NCI-H524 (cell line): ENCODE measurements at places on chromosomes 12 and 14.
A peak's percentile ranks its signal among the peaks of the same experiment; 100 is the strongest.

DNA sequence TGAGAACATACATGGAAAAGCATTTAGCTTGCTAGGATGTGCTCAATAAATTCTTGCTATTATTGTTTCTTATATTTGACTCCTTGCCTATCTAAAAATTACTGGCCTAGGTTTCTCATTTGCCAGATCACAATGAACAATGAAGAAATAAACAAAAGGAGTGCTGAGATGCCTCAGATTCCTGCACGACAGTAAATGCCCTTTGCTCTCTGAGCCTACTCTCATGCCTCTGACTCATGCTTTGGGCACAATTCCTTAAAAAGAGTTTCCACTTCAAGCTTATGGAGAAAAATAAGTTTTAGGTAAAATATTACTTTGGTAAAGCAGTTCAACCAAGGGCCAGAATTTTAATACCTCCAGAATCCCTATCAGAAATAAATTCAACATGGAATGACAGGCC, 30.9 kb downstream of the GRIN2B start:
- no peak for DNase-seq

- DNase-seq: no peak
These were observed 17.8 kb downstream of the RBM19 start for GRCh38 chr12:113948151-113948914.

DNA sequence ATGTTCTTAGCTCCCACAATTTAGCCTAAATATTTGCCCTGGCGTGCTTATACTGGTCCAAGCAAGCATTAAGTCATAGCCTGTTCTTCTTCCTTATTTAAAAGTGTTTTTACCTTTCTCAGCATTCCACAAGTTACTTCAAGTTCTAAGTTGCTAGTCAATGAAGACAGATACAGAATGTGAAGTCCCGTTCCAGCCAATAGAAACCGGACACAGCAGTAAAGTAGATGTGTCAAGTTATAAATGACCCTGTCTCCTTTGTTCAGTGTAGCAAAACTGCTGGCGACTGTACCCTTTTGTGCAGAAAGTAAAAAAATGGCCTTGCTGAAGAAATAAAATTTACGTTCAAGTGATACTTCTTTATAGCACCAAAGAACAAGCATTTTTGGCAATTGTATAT, 3.9 kb downstream of the SNAPC1 start:
- no peak for DNase-seq

GRCh38 chr14:45222485-45223262, 30.3 kb downstream of the MIS18BP1 start:
- DNase-seq: no peak

DNA sequence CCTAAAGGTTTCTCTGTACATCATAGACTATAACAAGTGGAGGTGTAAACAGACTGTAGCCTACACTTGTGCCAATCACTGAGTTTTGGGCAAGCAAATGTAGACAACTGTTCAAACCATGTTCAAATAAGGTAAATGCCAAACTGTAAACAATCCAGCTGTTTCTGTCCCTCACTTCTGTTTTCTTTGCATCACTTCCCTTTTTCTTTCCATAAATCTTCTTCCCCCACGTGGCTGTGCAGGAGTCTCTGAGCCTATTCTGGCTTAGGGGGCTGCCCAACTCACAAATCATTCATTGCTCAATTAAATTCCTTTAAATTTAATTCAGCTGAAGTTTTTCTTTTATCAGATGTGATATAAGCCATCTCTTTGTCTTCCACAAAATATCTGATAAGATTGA, 65.1 kb upstream of the CPM start:
- no peak for DNase-seq

- no peak for DNase-seq
These were observed 192.8 kb upstream of the AMIGO2 start for GRCh38 chr12:47272412-47273190.

DNA sequence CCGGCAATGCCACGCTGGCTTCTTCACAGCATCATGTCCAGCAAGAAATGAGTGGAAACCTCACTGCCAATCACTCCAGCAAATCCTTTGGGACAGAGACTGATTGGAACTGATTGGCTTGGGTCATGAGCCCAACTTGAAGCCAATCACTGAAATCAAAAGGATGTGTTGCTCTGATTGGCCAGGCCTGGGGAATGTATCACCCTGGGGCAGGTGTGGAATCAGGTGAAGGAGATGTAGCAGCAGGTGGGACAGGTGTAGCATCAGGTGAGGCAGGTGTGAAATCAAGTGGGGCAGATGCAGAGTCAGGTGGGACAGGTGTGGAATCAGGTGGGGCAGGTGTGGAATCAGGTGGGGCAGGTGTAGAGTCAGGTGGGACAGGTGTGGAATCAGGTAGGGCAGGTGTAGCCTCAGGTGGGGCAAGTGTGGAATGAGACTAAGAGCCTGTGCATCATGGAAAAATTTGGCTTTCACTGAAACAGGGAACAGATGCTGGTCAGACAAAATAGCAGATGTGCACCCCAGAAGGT, 206.4 kb downstream of the SLC15A4 start:
- DNase-seq: no peak

DNA sequence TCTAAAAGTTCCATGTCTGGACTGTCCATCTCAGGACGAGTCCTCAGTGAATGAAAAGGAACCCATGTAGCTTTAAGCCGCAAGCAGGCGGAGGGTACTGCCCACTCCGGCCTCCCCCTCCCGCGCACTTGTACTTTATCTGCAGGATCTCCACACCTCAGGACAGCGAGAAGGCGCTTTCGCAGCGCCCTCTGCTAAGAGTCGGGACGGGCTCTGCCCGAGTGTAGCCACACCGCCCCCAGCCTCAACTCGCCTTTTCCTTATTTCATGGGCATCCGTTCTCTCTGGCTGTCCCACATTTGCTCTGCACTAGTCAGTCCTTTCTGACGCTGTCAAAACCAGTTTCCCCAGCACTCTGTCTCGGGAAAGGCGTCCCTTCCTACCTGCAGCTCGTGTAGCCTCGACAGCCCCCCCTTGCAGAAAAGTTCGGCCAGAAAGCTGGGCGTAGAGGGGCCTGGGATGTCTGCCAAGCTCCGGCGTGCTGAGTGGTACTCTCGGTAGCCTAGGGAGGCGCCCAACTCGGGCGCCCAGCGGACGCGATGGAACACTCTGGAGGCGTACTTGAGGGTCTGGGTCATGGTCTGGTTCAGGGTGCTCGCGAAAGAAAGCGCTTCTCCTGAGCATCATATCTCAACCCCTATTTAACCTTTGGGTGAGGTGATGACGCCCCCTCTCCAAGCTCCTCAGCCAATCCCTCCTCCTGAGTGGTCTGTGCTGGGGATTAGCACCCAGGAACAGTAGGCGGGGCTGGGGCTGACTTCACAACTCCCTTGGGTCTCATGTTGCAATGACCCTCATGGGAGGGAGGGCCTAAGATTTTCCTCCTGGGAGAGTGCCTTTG, at the start of gene CYP27B1:
Gene CYP27B1, minus strand, starts transcription at position 615 of the 841 bp plus-strand sequence. Its CDS starts 37 bp downstream, at position 578.
- peak; percentile 72 for DNase-seq

DNA sequence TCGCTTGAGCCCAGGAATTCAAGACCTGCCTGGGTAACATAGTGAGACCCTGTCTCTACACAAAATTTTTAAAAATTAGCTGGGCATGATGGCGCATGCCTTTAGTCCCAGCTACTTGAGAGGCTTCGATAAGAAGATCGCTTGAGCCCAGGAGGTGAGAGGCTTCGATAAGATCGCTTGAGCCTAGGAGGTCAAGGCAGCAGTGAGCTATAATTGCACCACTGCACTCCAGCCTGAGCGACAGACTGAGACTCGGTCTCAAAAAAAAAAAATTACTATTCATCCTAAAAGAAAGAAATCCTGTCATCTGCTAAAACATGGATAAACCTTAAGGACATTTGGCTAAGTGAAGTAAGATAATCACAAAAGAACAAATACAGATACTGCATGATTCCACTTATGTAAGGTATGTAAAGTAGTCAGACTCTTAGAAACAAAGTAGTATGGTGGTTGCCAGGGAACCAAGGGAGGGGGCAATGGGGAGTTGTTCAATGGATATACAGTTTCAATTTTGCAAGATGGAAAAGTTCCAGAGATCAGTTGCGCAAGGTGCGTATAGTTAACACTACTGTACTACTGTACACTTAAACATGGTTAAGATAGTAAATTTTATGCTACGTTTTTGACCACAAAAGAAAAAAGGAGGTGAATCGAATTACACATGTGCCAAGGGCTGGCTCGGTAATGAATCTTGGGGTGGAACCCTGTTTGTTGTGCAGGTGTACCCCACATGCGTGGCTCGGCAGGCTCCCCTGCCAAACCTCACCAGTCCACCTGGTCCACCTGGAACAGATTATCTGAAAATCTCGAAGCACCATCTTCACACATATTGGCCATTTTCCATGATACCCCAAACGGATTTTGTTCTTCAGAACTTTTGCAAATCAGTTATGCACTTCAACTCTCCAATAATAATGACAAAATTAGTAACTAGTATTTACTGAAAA, 18.3 kb upstream of the ATP2A2 start:
- DNase-seq: no peak

DNA sequence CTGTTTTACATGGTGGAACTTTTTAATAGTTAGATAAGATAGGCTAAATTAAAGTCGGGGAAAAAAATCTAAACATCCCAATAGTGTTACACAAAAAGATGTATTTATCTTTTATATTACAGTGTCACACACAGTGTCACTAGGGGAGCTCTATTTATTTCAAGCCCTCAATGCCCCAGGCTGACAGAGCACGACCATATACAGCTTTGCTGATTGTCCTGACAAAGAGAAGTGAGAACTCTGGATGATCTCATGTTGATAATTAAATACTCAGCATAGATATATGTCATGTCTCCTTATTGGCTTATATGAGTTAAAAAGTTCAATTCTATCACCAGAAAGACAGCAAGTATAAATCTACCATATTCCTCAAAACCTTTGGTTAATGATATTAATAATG, 594.3 kb downstream of the LRFN5 start:
- DNase-seq: no peak

GRCh38 chr12:12008232-12008850, 62.4 kb upstream of the BCL2L14 start:
- DNase-seq: no peak

DNA sequence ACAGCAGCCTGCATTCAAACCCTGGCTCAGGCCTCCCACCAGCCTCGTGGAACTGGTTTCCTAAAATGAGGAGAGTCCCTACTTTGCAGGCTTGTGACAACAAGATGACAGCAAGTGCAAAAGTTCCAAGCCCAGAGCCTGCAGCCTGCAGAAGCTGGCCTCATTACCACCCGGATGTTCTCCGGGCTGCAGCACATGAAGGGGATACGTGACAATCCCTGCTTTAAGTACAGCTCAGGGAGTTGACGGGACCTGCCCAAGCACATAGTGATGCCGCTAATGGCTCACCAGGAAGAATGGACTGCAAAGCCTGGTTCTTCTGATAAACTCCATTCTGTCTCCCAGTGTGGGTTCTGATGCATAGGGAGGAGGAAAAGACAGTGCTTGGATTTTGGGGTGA, 15.0 kb downstream of the SSH1 start:
- no peak for DNase-seq

GRCh38 chr12:6759741-6760140, 6.4 kb upstream of the PTMS start:
- no peak for DNase-seq

DNA sequence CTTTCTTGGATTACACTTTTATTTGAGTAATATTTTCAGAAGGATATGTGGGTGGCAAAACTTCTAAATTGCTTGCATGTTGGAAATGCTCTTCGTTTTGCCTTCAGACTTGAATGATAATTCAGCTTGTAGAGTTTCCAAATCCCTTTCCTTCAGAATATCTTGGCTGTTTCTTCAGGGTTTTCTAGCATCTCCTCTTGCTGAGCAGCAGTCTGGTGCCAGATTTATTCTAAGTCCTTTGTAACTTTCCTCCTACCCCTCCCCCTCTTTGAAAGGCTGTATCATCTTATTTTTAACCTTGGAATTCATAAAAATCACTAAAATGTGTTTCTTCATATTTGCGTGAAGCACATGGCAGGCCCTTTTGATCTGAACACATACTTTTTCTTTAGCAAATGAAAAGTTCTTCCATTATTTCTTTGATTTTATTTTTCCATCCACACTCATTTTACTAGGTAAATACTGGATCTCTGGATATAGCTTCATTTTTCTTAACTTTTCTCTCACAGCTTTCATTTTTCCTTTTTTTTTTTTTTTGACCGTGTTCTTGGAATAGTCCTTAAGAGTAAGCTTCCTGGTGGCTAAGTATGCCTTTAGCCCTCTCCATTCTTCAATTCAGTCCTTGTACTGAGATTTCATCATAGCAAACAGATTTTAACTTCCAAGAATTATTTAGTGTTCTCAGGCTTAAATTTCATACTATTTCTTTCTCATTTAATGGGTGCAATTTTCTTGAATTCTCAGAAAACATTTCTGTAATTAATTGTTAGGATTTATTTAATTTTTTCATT, 102.0 kb downstream of the SLC38A4 start:
- DNase-seq: no peak

DNA sequence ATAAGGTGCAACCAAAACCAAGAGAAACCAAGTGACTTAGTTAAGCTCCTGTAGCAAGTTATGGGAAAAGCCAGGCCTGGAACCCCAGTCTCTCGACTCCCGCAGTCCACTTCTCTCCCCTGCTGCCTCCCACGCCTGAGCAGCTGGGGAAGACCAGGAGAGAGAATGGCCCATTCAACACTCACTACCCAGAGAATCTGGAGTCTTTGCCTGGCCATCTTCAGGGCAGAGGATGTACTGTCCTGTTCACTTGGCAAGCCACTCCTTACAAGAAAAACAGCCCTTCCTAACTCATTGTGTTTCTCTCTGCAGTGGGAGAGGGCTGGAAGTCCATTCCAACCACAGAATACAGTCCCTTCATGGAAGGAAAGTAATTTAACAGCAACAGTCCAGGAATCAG, 1.8 kb downstream of the PITPNM2 start:
- no peak for DNase-seq

GRCh38 chr14:38737686-38738407, 365.2 kb downstream of the SEC23A start:
- DNase-seq: peak; percentile 17

DNA sequence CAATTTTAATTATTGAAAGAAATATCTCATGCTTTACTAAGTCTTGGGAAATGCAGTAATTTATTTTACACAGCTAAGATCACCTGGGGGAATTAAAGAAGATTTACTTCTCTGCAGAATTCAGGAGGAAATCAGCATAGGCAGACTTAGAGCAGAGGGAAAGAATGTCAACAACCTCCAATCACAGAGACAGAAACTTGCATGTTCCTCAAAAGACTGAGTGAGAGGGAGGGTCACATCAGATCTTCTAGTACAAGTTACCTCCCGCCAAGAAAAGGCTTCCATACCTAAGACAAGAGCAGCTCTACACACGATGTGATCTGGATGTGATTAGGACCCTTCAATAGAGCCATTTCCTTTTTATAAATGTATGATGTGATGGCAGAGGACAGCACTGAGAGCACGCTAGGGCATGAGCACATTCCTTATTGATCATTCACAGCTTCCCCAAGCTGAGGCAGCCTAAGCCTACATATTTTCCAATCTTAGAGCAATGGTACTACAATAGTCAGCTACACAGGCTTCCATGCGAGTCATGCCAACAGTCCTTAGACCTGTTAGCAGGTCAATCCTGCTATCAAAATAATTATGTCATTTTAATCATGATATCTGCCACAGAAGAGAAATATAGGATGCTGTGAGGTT, 403.3 kb downstream of the ETNK1 start:
- DNase-seq: no peak
